ENCODE measurements at places on chromosomes 16 and 17.

DNA sequence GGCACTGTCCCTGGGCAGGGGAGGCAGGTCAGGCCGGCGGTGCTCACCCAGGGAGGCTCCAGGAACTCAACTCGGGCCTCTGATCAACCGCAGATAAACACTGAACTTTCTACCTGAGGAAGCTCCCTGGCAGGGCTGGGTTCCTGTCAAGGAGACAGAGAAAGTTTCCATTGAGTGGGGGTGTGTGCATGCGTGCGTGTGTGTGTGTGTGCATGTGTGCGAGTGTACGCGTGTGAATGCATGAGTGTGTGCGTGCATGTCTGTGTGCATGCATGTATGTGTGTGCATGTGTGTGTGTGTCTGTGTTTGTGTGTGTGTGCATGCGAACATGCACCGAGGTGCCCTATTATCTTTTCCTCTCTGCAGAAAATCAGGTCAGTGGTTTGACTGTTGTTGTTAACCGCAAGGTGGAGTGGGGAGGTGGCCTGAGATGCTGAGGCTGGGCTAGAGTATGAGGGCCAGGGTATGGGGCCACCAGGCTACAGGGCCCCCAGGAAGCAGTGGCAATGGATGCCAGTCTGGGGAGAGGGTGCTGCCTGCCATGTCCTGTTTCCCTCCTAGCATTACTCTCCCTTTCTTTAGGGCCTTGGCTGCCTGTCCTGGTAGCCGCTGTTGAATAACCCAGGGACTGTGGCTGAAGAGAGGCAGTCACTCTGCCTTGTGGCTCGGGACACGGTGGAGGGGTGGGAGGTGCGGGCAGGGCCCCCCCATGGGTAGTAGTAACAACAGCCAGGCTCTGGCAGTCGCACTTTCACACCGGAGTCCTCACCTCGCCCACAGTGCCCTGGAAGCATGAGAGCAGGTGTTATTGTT is 24.0 kb downstream of the CCR7 start:
- no peak for ATAC-seq

GRCh38 chr16:78574571-78574970 is 475.1 kb downstream of the WWOX start:
- no peak for ATAC-seq

DNA sequence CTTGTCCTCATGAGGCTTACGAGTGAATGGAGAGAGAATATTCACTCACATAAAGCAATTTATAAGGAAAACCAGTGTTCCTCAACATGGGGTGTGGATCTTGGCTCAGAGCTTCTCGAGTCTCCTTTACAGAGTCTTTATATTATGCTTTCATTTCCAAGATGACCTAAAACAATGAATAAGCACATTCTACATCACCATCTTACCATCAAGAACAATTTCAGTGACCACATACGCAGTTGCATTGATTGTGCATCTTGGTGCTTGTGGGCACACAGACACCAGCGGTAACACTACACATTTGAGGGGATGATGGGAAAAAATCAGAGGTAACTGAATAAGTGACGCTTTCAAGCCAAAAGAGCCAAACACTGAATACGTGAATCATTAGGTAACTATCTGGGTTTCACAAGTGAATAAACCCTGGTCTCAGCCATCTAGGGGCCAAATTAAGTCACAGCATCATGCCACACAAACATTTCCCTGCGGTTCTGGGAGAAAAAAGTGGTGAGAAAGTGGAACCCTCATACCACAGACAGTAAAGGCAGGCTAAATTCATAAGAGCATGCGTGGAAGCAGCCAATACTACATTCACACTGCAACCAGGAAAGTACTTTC is 9.4 kb downstream of the CWC25 start:
- ATAC-seq: peak; percentile 31

DNA sequence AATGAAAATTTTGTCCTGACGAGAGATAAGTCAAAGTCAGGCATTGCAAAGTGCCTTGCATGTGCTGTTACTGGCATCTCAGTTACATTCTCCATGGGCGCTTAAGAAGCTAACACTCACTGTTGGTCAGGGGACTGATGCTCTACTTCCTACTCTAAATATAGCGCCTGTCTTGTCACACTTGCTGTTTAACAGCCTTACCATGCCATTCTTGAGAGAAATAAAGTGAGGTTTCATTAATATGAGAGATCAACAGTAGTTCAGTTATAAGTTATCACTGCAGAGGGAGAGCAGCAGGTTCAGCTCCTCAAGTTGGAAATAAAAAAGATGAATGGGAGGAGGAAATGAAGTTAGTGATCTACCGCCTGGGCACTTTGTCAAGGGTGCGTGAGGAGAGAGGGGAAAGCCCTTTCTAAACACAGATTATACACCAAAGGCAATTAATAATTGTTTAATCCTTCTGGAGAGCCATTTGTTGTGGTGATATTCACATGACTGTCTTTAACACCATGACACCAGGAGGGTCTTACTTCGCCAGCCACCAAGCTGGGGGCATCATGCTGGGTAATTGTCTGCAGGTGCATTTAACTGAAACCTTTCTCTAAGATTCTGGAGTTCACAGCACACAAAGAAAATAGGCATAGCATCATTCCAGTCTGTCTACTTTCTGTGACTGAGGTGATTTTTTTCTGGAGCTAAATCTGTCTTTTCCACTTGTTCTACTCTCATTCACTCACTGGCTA is 568.7 kb upstream of the HSBP1 start:
- ATAC-seq: no peak

DNA sequence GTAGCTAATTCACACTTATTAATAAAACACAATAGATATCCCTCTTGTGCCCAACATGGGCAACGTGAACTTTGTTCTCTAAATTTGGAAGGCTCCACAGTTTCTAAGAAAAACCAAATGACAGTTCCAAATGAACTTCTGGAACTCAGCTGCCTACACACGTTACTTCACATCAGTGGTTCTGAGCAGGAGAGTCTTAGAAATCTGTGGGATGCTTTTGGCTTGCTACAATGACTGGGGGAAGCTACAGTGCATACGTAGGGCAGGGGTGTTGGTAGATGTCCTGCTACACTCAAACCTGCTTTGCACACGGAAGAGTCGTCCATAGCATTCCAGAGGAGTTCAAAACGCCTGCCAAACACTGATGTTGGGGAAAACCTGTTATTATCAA is 8.0 kb downstream of the TXNDC11 start:
- ATAC-seq: no peak

DNA sequence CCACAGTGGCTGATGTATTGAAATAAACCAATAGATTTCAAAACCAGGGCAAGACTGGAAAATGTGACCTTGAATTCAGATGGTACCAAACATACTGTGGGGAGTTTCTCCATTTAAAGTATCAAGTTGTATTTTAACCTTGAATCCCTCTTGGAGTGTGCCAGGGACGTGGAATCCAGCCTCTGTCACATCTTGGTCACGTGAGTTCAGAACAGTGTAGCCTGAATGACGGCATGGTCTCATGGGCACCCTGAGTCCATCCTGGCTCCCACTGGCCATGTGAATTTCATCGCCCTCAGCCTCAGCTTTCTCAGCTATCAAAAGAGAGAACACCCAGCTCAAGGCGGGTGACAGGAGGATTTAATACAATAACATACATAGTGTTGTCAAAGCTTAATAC is 6.8 kb downstream of the ZNF771 start:
- ATAC-seq: no peak

- peak; percentile 36 for ATAC-seq
These were observed 28.4 kb upstream of the MED13 start for GRCh38 chr17:62093188-62094155.

GRCh38 chr17:57999496-58000017 is 7.5 kb downstream of the SRSF1 start:
- ATAC-seq: peak; percentile 78

DNA sequence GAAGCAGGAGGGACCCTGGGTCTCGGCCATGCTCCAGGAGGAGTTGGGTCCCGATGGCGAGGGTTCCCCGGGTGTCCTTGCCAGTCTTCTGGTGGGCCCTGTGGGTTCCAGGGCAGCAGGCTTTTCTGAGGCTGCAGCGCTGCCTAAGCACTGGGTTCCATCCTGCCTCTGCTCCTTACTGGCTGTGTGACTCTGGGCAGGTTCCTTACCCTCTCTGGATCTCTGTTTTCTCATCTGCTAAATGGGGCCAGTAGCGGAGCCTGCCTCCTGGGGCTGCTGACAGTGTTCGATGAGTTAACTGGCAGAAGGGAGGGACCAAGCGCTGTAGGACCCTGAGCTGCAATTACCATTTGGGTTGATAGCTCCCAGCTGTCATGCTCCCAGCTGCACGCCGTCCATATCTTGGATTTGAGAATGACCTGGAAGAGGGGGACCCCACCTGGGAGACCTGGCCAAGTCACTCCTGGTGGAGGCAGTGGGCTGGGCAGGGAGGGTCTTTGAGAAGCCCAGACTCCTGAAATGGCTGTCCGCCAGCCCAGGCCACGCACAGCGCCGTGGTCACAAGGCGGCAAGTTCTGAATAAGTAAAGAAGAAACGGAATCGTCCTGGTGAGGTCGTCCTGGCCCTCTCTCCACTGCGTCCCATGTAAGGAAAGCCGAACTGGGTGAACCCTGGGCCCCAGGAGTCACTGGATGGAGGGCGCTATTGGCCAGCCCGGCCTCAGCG is 47.2 kb upstream of the GSE1 start:
- no peak for ATAC-seq

GRCh38 chr16:10067835-10068234 is 114.4 kb downstream of the GRIN2A start:
- no peak for ATAC-seq

DNA sequence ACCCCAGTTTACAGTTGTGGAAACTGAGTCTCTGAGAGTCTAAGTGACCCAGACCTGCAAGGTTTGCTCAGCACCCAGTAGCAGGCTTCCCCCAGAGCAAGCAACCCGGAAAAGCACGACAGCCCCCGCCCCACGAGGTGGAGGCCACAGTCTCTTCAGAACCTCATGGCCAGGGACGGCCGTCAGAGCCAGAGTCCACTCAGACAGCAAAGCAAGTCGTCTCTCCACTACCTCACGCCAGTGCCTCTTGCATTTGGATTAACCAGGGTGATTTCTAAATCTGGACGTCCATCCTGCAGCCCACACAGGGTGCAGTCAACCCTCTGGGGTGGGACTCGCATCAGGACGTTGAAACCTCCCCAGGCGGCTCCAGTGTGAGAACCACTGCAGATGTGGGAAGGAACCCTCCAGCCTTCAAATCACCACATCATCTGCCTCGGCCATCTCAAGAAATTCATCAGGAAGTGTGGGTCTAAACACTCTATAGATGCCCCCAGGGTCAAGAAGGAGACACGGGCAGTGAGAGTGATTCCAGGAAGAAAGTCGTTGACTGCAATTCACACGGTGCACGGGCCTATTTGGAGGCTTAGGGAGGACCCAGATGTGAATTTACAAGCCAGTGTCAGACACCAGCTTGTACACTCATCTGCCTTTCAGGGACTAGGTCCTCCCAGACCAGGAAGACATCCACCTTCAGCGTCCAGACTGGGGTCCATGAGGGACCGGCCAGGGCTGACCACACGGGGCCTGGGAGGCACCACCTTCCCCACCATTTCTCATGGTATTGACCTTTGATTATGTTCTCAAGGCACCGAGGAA is 20.2 kb upstream of the RBFOX3 start:
- ATAC-seq: no peak

- ATAC-seq: no peak
These were observed 857.4 kb upstream of the GOT2 start for GRCh38 chr16:59591480-59591879.

DNA sequence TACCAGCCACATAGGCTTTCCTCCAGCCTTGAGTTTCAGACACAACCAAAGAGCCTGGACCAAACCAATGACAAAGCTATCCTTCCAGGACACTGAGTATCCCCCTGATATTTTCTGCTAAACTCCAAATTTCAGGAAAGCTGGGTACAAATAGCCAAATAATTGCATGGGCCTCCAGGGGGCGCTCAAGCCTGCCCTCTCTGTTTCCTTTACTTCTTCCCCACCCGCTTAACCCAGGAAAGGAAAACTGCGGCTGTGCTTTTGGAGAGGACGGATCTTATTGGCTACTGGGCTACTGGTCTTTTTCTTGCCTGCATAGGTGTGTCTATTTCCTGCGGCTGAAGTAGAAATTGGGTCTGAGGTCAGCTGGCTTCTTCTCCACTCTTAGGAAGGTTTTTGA is 30.1 kb downstream of the GNGT2 start:
- ATAC-seq: peak; percentile 70

GRCh38 chr16:23667355-23667659 is 11.4 kb upstream of the PLK1 start:
- no peak for ATAC-seq

DNA sequence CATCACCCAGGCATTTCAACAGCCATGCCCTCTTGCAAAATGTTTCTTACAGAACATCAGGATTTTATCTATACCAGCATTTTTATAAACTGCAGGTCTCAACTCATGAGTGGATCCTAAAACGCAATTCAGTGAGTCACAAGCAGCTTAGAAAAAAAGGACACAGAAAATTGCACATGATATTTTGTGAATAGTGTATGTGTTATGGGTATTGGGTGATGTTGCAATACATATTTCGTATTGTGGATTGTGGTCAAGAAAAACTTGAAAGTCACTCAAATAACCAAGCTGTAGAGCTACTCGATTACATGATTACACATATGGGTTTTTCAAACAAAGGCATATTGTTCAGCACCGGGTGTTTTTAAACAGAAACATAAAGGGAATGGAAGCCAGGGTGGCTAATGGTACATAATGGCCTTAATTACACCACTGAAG is 1.4 kb downstream of the WIPI1 start:
- no peak for ATAC-seq

DNA sequence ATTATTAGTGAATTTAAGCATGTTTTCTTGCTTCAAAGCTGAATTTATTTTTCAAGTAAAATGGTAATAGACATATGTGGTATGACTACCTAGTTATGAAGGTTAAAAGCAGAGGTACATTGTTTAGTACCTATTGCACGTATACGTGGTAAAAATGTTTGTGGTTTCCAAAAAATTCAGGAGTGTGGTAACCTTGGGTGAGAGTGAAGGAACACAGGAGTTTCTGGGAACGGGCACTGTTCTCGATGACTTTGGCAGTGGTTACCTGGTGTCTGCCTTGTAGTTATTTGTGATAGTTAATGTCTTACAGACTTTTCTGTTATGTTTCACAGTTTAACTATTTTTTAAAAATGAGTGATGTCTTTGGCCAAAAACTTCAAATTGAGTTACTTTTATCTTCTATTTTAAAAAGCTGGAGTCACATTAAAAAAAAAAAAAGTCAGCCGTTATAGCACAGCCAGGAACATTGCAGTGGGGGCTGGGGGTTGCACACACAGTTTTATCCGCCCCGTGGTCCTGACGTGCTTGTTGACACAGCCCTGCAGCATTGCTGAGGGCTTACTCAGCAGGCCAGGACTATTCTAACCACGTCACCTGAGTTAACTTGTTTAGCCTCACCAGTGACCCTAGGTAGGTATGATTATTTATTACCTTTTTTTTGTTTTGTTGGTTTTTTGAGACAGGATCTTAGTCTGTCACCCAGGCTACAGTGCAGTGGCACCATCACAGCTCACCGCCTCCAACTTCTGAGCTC is 10.9 kb downstream of the JPT2 start:
- ATAC-seq: no peak

- peak; percentile 77 for ATAC-seq
These were observed 9.6 kb upstream of the EIF1 start for GRCh38 chr17:41678907-41679739.
